ENCODE measurements at places on chromosomes 5 and 9.

GRCh38 chr5:26690511-26690910 lies 347.9 kb downstream of the CDH9 start:
- no peak for DNase-seq

DNA sequence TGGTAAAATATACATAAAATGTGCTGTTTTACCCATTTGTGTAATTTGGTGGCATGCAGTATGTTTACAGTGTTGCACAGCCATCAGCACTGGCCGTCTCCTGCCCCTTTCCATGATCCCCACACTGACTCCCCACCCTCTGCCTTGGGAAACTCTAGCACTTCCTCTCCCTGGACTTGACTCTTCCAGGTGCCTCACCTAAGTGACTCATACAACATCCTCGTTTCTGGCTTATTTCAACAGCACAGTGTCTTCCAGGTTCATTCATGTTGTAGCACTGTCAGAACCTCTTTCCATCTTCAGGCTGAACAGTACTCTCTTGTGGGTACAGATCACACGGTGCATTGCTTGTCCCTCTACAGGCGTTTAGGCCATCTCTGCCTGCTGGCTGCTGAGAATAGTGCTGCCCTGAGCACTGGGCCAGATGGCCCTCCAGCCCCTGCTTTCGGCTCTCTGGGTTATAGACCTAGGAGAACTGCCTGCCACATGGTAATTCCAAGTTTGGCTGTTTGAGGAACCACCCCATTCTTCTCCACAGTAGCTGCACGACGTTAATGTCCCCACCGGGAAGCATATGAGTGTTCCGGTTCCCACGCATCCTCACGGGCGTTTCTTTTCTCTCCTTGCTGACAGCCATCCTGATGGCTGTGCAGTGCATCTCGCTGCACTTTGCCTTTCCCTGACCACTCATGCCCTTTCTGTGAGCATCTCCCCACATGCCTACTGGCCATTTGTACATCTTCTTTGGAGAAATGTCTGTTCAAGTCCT lies 211.8 kb downstream of the FANCC start:
- DNase-seq = no peak

- DNase-seq = peak; percentile 59
Measured at GRCh38 chr5:140041492-140042392, 1.4 kb downstream of the NRG2 start.

GRCh38 chr5:148011398-148012137 lies 52.2 kb upstream of the SPINK5 start:
- DNase-seq = no peak

GRCh38 chr9:122206118-122207046 lies 22.4 kb downstream of the LHX6 start:
- no peak for DNase-seq

- DNase-seq = no peak
Measured at GRCh38 chr5:43643327-43643726, 40.3 kb downstream of the NNT start.

DNA sequence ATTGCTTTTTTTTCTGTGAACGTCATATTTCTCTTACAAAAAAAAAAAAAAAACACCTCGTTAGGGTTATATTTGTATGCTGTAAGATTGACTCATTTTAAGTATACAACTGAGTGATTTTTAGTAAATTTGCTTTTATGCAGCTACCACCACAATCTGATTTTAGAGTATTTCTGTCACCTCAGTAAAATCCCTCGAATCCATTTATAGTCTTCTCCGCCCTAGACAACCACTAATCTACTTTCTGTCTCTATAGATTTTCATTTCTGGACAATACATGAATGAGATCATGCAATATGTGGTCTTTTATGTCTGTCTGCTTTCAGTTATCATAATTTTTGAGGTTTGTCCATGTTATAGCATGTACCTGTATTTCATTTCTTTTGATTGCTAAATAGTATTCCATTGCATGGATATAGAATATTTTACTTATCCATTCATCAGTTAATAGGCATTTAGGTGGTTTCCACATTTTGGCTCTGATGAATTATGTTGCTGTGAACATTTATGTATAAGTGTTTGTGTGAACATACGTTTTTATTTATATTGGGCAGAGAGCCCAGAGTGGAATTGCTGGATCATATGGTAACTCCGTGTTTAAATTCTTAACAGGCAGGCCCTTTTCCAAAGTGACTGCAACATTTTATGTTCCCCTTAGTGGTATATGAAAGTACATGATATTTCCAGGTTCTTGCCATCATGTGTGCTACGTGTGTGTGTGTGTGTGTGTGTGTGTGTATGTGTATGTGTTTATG lies 171.4 kb downstream of the SGCD start:
- DNase-seq = no peak

DNA sequence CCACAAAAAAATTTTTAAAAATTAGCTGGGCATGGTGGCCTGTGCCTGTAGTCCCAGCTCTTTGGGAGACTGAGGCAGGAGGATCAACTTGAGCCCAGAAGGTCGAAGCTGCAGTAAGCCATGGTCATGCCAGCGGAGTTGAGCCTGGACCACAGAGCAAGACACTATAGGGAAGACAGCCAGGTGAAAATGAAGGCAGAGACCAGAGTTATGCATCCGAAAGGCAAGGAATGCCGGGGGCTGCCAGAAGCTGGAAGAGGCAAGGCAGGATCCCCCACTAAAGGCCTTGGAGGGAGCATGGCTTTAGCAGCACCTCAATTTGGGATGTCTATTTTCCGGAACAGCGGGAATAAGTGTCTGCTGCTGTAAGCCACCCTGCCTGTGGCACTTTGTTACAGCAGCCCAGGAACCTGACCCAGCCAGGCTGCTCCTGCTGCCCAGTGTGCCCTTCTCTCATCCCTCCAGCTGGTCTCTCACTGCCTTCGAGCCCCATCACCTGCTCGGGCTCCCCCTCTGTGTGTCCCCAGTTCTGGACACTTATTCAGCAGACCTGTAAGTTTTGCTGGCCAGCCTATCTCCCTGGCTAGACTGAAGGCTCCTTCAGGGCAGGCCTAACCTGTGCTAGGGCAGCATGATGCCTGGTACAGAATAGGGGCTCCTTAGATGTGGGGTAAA lies 16.8 kb upstream of the JADE2 start:
- no peak for DNase-seq

- DNase-seq = peak; percentile 44
Measured at GRCh38 chr9:123343443-123344191, 12.4 kb upstream of the CRB2 start.

DNA sequence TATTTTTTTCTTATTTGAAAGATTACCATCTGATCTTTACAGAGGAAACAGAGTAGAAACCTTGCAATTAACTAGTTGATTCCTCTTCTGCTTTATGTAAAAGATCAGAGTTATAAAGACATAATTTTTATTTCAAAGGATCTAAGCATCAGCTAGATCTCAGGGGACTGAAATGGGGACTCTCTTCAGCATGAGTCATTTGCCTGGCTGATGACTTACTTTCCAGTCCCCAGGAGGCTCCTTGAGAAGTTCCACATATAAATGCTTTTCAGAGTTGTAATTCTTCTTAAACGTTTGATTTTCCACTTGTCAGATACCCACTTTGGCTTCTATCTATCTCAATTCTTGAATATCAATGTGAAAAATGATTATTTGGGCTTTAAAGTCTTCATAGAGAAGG lies 389.4 kb downstream of the RAB3C start:
- DNase-seq = no peak

GRCh38 chr9:109450346-109450745 lies 47.8 kb downstream of the PTPN3 start:
- DNase-seq = no peak

DNA sequence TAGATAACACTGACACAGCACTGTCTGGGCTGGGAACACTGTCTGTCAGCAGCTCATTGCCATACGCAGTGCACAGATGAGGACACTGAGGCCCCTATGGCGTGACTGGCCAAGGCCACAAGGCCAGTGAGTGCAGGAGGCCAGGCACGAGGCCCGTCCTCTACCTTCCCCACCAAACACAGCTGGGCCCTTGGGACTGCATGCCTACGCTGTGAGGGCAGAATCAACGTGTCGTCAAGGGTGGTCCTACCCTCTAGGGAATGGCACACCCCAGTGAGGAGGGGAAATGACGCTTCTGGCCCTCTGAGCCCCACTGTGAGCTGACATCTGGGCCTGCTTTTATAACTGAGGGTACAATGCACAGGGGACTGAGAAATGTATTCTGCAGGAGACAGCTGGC lies 42.1 kb upstream of the SLC25A51 start:
- DNase-seq = no peak

DNA sequence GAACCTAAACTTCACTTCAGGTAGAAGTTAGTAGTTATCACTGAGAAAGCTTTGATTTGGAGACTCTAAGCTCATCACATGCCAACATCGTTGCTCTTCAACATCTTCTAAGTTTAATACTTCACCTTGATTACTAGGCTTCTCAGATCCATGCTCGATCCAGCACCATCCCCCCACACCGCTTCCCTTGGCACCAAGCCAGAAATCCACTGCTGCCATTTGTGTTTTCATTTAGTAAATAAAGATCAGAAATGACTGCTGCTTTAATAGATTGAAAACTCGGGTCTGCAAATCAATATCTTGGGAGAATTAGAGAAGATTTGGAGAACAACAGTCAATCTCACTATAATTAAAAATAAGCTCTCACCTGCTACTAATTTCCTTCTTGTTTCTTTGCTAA lies 214.7 kb upstream of the NR4A3 start:
- no peak for DNase-seq

DNA sequence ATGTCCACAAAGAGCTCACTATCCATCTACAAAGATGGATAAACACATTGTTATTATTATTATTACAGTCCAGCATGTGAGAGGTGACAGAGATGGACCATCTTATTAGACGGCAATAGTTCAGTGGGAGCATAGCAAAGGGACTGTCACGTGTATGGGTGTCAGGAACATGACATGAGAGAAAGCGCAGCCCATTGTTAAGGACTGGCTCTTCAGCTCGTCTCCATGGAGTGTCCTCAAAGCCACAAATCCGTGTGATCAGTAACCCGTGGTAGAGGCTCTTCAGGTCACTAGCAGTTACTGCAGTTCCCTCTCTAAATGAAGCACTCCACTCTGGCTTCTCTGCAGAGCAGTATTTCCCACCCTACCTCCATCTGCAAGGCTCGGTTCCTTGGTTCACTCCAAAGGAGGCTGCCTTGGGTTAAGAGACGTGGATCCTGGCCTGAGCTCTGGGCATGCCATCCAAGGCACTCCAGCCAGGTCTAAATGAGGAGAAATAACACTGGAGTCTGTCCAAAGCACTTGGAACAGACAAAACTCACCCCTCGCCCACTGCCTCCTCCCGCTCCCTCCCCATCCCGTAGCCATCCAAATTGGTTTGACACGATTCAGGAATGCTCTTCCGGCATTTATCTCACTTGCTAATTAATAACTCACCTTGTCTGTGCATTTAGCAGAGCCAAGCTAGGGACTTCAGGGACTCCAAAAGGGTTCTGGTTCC lies 122.3 kb upstream of the WWC1 start:
- no peak for DNase-seq

DNA sequence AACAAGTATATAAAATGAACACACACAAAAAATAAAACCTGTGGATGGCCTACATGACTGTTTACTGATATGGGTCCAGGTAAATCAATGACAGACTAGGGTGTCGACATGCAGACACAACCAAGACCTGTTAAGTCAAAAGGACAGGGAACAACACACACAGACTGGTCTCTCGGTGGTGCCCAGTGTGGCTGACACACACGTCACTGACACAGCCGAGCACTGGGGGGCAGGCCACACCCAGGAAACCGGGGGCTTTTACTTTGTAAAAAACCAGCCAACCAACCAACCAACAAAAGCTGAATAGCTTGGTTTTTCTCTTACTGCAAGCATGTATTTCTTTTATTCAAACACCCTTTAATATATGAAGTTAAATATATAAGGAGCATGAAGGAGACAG lies 5.0 kb downstream of the FAM163B start:
- no peak for DNase-seq

DNA sequence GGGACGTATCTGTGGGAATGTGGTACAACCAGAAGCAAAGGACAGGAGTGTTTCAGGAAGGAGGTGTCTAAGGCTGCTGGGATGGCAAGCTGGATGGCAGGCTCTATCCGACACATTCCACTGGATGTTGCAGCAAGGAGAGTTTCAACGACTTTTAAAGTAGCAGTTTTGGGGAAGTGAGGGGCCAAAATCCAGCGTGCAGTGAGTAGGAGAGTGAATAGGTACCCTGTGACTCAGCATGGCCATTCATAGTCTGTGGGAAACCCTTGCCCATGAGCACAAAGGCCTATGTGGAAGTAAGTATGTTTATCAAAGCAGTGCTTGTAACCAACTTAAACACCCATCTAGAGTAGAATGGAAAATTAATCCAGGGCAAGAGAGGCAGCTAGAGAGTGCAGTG lies 664.7 kb downstream of the ACTL7B start:
- no peak for DNase-seq

- no peak for DNase-seq
Measured at GRCh38 chr5:175870820-175871447, 444 bp upstream of the CPLX2 start.

DNA sequence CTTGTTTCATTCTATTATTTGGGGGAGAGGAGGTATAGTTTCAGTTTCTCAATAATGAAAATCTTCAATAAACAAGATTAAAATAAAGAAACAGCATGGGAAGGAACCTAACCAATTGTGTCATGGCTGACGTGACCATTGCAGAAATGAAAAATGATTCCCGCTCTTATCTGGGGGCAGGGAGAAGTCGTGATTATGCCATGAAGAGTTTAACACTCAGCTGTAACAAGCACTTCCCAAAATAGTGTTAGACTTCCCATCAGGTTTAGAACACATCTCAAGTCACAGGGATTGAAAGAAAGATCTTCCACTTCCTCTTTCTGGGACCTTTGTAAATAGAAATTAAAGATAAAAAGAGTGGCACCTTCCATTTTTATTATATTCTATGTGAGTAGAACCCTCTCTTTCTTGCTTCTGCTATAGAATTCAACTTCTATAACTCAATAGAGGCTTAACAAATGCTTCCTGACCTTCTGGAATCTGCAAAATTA lies 122.2 kb downstream of the TRPM6 start:
- no peak for DNase-seq

DNA sequence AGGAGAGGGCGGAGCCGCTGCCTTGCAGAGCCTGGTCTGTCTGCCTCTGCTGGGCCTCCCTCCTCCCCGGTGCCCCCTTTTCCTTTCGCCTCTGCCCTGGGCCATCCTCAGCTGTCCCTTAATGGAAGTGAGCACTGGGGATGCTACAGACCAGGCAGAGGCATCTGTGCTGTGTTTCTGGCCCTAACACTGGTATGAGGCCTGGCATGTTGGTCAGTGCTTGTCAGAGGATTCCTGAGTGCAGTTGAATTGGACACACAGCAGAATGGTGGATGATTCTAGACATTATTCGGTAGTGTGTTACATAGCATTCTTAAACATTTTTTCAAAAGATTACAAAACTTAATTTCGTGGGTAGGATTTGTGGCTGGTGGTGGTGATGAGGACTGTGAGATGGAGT lies 88.6 kb downstream of the EHMT1 start:
- no peak for DNase-seq
